ENCODE measurements at places on chromosomes 1 and 21. TPM values are rescaled to one million over a fixed set of nuclear protein-coding genes. Genes with fewer than 3 reads are reported as not detected.

DNA sequence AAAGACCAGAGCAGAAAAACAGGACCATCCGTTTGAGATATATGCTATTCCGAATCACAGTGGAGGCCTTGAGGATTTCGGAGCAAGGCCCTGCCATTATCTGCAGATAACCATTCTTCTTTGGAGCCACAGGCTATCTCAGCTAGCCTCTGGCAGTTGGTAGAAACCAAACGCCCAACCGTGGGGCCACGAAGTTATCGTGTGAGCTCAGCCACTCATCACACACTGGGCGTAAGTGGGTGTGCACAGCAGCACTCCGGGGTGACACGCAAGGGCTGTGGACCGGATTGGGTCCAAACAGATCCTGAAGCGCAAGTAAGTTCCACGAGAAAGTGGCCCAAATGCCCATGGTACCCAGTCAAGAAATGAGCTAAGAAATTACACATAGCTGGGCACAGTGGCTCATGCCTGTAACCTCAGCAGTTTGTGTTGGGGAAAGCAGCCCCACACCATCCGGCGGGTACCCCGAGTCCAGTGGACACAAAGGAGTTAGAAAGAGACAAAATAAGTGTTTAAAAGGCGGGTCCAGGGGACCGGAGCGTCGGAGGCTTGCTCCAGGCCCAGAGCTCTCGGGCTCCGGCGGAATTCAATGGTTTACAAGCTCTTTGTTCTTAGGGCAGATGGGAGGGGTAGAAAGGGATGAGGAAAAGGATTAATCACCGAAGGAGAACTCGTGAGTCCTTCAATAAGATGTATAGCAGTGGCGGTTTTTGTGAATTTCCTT lies 130.6 kb downstream of the LIPI start:
- DNase-seq = no peak

DNA sequence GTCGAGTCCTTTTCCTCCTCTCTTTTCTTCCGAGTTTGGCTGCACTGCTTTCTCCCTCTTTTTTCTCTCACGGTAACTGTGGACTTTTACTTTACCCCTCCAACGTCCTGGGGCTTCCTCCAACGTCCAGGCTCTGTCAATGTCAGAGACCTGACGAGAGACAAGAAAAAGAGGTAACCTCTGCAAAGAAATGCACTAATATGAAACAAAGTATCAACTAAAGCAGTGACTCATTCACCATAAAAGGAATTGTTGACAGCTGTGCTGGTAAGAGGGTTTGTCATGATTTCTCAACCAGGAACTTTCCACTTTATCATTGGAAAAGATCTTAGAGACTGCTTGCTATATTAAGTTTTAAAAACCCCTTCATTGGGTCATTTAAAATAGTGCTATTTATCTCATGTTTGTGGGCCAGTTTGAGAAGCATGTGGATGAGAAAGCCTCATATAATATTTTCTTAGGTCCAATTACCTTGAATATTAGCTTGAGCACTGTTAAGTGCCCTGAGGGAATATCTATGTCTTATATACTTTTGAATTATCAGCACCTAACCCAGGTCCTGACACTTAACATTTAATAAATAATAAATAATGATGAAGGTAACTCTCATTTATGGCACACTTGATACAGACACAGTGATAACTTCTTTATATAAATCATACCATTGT lies at the start of gene GBP2:
GBP2 (minus strand) TSS at position 202 of the 668 bp plus-strand sequence. CDS start 4,148 bp downstream, outside the sequence.
- DNase-seq = no peak

DNA sequence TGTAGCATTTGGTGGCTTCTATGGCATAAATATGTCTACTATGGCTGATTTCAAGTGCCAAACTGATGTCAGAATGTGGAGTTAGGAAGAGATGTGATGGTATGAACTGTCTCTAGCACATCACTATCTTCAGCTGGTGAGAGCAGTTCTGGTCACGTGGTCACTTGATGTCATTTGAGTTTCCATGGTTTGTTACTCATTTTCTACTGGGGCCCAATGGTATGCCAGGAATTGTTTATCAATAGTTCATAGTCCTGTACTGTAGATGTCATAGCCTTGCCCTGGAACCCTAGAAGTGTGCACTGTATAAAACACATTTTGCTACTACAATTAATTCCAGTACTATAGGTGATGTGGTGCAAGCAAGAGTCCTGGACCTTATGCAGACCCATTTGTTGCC lies 153.7 kb downstream of the PDE4B start:
- DNase-seq = no peak

Gene AMY1A
- total RNA-seq = not detected

- no peak for DNase-seq
Observed at GRCh38 chr21:40507978-40508377, 339.0 kb downstream of the DSCAM start.

GRCh38 chr1:111323231-111323630 lies 32.6 kb downstream of the CHIA start:
- DNase-seq = no peak

DNA sequence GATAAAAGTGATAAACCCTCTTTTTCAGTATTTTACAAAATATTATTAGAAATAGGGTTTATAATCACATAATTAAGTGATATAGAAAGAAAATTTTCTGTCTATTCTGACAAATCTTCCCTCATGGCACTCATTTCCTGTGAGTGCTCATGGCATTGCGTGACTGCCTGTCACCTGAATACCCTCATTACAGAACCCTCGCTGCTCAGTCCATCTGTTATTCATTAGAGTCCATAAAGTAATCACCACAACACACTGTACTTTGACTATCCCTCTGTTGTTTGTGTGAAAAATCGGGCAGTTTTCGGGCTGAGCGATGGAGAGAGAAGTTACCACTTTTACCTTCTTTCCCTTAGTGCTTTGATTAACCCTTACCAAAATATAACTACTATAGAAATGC lies 100.4 kb upstream of the BRINP3 start:
- DNase-seq = peak; percentile 94

GRCh38 chr1:18977428-18977827 lies 21.0 kb upstream of the IFFO2 start:
- no peak for DNase-seq

DNA sequence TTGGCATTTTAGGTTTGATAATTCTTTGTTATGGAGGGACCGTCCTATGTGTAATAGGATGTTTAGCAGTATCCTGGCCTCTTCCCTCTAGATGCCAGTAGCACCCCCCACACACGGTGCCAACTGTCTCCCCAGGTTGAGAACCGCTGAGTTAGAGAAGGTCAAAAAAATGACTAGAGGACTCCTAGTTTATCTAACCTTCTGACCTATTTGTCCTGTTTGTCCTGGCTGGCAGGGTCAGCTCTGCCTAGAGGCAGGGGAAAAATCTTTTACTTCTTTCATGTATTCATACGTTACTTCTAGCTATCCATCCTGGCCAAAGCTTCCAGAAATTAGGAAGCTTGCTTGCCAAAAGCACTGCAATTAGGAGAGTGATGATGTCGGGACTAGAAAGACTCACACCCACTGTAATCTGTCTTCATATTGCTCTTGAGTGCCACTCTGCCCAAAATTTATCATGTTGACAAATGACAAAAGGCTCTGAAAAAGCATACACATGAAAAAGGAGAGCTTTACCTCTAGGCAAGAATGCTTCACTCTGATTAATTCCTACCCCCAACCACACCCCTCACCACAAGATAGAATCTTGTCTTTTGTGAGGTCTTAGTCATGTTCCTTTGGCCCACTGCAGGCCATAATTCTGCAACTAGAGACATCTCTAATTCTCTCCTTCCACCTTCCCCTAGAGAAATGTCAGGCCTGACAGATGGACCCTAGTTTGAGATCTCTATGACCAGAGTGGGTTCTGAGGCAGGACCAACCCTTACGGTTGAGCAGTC lies 14.4 kb upstream of the AKR1A1 start:
- DNase-seq = no peak

DNA sequence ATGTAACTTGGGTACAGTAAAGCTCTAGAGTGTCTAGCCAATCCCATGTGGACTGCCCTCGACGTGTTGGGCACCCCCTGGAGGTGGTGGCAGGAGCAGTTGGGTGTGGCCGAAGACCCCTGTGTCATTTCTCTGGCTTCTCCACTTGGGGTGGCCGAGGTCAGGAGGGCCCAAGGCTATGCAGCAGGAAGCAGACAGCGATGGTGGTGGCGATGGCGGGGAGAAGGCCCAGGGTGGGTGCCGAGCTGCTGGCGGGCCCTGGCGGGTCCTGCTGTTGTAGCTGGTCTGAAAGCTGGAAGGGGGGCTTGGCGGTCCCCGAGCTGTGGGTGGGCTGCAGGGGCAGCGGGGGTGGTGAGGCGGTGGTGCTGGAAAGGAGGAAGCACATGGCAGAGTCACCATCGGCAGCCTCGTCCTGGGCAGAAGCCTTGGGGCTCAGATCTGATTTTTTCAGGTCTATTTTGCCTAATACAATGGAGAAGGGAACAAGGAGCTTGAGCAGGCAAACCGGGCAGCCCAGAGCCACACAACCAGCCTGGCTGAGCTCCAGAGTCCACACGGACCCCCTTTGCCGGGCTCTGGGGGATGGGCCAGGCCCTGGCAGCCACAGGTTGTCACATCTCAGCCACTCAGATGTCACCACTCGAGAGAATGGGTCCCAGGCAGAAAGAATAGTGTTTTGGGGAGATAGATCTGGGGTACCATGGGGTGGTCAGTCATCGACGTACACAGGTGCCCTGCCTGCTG lies 231.3 kb downstream of the TRABD2B start:
- no peak for DNase-seq

Gene CCSAP
- 7.9 TPM for total RNA-seq

Gene SPRR4
- total RNA-seq = not detected

GRCh38 chr1:229716069-229716468 lies 90.0 kb downstream of the URB2 start:
- no peak for DNase-seq

GRCh38 chr1:209900734-209901133 lies 37.3 kb upstream of the SYT14 start:
- DNase-seq = no peak

- no peak for DNase-seq
Observed at GRCh38 chr1:219542828-219543518, 69.9 kb downstream of the ZC3H11B start.

DNA sequence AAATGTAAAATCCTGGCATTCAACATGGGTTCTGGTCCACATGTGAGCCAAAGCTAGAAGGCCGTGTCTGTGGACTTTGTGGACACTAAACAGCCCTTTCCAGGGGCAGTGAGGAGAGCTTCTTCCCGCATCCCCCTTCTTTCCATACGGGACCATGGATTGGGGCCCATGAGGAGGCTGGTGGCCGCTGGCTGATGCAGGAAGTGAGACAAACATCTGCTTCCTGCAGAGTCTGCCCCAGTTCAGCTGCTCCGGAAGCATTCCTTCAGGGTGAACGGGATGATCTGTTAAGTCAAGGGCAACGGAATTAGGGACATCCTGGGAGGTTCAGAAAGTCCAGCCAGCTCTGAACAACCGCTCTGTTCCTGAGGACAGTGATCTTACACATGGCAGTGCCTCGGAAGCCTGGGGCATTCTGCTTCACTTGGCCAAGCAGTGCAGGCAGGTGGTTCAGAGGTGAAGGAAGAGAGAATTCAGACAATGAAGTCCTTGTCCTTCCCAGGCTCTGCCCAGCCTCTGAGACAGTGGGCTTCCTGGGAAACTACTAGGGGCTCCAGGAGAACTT lies 1.5 kb downstream of the CA6 start:
- DNase-seq = peak; percentile 7

- no peak for DNase-seq
Observed at GRCh38 chr1:151255381-151255780, 847 bp downstream of the PSMD4 start.

All from G401 (cell line).